Left renal pelvis (tissue), 4 donors: ENCODE measurements at places on chromosomes 7 and 10. TPM values are rescaled to one million over a fixed set of nuclear protein-coding genes. Genes with fewer than 3 reads are reported as not detected.

- DNase-seq, result no peak
Measured at GRCh38 chr7:14911077-14911476, 8.5 kb upstream of the DGKB start.

DNA sequence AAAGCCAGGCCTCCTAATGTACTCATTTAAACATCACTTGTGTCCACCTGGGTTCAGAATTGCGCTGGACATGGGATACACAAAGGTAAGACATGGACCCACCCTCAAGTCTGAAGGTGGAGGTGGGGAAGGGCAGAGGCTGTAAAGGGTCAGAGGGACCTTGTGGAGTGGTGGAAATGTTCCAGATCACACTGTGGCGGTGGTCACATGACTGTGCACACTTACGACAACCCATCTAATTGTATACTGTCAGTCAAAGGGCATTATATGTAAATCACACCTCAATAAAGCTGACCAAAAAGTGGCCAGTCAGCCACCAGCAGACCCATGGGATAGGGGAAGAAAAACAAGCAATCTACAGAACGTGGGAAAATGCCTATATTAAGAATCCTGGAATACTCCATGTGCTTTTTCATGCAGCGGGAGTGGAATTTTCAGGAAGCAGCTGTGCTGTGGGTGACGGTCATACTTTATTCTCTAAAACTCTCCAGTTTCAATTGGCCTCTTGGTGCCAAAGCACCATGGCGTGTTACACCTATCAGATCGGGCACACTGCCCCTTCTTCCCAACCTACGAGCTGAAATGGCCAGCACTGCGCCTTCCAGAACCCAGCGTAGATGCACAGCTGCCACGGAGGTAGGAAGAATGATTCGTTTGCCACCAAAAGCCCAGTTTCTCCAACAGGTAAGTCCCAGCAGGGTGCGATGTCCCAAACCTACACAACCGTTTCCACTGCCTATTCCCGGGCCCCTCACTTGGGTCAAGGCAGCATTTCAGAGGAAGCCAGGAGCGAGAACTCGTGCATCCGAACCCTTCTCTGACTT is 69.8 kb downstream of the PRKAG2 start:
- DNase-seq, result no peak

The XRCC2 gene
- 9.0 TPM for polyA plus RNA-seq

GRCh38 chr10:14683256-14683655 is 91.4 kb downstream of the FAM107B start:
- DNase-seq, result no peak
